ENCODE measurements at places on chromosomes 6 and 20.
A peak's percentile ranks its signal among the peaks of the same experiment; 100 is the strongest.

DNA sequence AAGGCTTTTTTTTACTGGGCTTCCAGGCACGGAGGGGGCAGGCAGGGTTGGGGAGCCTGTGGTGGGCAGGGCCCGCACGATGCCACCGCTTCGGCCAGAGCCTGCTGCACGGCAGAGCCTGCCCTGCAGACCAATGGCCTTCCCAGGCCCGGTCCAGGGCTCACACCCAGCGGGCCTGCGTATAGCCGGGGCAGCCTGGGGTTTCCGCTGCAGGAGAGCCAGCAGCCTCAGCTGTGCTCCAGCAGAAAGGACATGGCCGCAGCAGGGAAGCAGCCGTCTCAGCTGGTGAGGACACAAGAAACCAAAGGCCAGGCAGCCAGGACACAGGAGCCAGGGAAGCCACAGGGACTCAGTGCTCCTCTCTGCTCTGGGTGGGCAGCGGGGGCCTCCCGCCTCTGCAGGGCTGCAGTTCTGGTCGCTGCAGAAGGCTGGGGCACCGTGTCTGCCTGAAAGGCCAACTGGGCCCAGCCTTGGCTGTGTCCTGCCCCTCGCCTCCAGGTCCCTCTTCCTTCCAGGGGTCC, 90.6 kb downstream of the TTLL2 start:
- no peak for DNase-seq

GRCh38 chr6:127162836-127163235, 44.4 kb downstream of the RSPO3 start:
- no peak for DNase-seq

DNA sequence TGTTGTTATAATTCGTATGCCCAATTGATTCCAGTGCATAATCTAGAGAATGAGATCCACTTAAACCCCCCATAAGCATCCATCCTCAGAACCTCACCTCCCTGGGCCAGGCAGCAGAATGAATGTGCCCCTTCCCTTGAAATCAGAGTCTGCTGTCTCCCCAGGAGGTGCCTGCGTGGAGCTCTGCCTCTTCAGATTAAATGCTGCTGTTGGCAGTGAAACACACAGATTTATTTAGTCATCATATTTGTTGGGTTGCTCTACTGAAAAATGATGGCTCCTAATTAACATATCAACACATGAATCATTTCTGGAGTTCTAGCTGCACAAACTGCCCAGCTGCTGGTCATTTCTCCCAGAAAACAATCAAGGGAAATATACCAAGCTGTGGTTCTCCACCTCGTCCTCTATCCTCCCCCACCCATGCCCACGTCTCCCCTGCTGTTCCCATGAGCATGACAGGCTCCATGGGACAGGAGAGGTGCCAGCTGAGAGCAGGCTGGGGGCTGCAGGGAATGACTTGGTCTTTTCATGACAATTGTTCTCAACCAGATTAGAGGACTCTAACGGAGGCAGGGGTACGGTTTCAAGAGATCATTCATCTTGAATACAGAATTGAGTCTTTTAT, 633.1 kb downstream of the CDH26 start:
- peak; percentile 19 for DNase-seq

GRCh38 chr6:453152-453551, 61.6 kb downstream of the IRF4 start:
- DNase-seq: peak; percentile 89

DNA sequence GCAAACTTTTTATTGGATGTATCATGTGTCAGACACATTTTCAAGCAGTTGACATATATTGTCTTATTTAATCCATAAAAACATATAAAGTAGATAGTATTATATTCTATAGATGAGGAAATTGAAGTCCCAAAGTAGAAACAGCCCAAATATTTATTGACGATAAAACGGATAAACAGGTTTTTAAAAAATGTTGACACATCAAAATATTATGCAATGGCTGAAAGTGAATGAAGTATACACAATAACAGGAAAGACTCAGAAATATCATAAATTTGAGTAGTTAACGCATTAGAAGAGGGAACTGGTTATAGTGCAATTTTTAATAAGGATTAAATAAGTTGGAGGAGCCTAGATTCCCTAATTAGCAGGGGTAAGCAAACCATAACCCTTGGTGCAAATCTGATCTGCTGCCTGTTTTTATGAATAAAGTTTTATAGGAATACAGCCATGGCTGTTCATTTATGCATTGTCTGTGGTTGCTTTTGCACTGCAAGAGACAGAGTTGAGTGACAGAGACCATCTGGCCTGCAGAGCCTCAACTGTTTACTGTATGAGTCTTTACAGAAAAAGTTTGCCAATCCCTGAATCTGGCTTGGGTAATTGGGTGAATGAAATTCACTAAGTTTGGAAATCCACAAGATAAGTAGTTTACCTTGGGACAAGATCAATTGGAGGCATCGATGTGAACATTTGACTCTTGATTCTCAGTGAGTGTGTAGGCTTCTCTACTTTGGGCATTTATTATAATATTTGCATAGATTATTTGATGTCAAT, 50.6 kb upstream of the EXOC2 start:
- DNase-seq: no peak

DNA sequence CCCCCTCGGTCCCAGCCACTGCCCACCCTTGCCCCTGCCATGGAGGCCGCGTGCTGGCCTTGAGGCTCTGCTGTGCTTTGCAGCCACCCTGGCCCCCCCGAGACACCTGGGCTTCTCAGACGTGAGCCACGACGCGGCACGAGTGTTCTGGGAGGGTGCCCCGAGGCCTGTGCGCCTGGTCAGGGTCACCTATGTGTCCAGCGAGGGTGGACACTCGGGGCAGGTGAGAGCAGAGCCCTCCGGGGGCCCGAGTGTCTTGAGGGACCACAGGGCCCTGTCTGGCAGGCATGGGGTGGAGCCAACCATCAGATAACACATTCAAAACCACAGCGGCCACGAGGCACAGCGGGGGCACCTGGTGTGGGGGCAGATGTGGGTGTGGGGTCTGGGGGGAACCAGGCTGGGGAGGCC, 18.9 kb downstream of the COL20A1 start:
- DNase-seq: no peak

- DNase-seq: no peak
Observed at GRCh38 chr20:16530201-16530681, 43.0 kb downstream of the KIF16B start.

- no peak for DNase-seq
Observed at GRCh38 chr20:24744747-24745146, 204.3 kb upstream of the CST7 start.

GRCh38 chr6:2086326-2086965, 159.0 kb downstream of the GMDS start:
- DNase-seq: no peak

Measured in Ammon's horn (tissue), 1 donor.